NCI-H460 (cell line): ENCODE measurements at places on chromosomes 7 and 10.

GRCh38 chr10:78476156-78476555 lies 442.5 kb downstream of the RPS24 start:
- DNase-seq: no peak

- no peak for DNase-seq
Measured at GRCh38 chr7:126659124-126659523, 593.6 kb downstream of the GRM8 start.

DNA sequence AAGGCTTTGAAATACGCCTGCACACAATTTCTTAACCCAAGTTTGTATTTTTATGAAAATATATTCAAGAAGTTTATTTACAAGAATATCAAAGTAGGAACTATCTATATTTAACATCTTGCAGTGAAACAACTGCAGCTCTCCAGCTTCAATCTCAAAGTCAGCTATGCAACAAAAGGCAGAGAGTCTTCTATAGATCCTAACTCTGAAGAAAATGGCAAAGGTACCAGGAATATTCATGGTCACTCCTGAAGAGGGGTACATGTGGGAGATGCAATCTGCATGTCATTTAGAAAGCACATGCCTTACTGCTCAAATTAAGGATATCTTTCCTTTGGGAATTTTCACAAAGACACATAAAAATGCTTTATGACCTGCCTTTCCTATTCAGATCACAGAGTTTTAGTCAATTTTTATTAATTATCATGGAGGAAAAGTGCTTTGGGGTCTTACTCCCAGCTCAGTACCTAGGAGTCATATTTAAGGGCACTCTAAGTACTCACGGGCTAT lies 1.5 kb downstream of the ANK3 start:
- no peak for DNase-seq

DNA sequence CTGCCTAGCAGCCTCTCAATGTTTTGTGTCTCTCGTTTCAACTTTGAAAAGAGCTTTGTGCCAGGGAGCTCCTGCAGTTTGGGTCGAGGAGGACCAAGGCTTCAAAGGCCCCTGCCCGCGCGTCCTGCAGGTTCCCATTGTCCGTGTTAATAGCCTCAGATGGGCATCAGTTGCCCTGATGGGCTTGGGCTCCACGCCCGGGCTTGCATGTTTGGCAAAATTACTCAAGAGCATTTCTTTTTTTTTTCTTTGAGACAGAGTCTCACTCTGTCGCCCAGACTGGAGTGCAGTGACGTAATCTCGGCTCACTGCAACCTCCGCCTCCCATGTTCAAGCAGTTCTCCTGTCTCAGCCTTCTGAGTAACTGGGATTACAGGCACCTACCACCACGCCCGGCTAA lies 636.6 kb downstream of the SDK1 start:
- DNase-seq: no peak

DNA sequence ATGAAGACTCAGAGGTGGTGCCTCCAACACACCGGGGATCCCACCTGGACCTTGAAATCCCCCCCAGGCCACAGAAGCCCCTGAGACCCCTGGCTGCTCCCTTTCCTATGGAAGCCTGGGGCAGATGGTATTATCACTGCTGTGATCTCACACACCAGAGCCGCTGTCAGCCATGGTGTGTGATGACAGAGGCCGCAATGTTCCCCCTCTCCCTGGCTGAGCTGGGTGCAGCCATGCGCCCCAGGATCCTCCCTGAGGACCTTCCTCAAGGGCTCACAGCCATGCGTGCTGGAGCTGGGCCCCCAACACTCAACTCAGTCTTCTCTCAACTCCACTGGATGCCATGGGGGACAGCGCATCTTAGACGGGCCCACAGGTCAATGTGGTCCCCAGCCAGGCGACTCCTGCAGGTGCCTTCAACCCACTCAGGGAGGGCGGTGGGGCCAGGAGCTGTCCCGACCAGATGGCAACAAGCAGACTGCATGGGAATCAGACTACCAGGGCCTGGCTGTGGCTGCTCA lies 44.9 kb downstream of the VIPR2 start:
- no peak for DNase-seq

DNA sequence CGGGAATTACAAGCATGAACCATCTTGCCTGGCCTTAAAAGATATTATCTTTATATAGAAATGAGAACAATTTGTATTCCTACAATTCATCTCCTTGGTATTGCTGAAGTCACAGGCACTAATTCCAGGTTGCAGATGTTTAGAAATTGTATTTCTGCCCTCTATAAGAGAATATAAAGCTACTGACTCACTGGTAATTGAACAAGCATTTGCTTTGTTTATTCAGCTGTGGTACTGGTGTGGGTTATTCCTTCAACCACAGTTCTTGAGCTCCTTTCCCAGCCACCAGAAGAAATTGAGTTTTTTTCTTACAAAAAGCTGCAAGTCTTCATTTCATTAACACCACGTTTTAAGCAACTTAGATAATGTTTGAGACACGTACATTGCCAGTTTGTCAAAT lies 29.0 kb upstream of the MPP7 start:
- no peak for DNase-seq

GRCh38 chr10:104582602-104582951 lies 58.5 kb upstream of the SORCS3 start:
- no peak for DNase-seq

- DNase-seq: no peak
Measured at GRCh38 chr10:131323025-131323424, 11.5 kb upstream of the TCERG1L start.

DNA sequence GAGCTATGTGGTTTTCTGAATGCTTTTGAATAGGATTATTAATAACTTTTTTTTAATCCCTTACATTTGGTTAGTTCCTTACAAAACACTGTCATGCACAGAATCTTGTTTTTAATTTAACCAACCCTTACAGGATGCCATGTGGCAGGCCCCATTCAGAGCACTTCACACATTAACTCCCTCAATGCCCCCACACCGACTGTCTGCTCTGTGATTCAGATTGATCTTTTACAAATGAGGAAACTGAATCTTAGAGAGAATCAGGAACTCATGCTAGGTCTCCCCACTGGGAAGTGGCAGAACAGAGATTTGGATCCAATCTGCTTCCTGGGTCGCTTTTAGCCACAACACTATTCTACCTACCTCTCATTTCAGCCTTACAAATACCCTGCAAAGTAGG lies 195.8 kb upstream of the NPVF start:
- DNase-seq: no peak

- no peak for DNase-seq
Measured at GRCh38 chr10:124994573-124995473, 52.9 kb downstream of the ZRANB1 start.
